ENCODE measurements at places on chromosomes 13 and 19. TPM values are rescaled to one million over a fixed set of nuclear protein-coding genes. Genes with fewer than 3 reads are reported as not detected.

IFNL1 gene
- not detected for total RNA-seq

EID2B gene
- 5.5 TPM for total RNA-seq

TPTE2 gene
- total RNA-seq: not detected

IGFL3 gene
- total RNA-seq: not detected

DPF1 gene
- 6.9 TPM for total RNA-seq

KIR2DL4 gene
- total RNA-seq: not detected

TMEM91 gene
- total RNA-seq: 0.64 TPM
